ENCODE measurements at places on chromosomes 16 and 17.

DNA sequence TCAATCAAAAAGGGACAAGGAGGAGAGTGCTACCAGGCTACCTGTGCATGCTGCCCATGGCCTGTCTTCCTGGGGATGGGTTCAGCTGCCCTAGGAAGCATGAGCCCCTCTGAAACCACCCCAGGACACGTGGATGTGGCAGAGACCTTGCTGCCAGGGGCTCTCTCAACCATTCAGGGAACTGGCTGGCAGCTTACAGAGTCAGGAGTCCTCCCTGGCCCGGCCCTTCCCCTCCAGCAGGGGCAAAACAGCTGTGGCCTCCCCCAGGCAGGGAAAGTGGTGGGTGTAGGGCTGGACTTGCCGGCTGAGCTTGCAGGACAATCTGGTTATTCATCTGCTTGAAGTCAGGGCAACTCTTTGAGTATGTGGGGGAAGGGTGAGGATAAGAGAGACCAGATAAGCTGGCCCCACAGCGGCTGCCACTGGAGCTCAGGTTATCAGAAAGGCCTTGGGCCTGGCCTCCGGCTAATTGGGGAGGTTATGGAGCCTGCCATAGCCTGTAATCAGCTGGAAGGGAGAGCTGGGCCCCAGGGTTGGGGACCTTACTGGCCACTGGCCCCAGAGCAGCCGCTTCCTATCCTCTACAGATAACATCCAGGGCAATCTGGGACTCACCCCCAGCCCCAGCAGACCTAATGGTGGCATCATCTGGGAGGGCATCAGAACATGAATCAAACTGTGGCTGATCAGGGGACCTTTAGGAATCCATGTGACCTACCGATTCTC is 5.6 kb upstream of the TBX2 start:
- peak; percentile 61 for DNase-seq

DNA sequence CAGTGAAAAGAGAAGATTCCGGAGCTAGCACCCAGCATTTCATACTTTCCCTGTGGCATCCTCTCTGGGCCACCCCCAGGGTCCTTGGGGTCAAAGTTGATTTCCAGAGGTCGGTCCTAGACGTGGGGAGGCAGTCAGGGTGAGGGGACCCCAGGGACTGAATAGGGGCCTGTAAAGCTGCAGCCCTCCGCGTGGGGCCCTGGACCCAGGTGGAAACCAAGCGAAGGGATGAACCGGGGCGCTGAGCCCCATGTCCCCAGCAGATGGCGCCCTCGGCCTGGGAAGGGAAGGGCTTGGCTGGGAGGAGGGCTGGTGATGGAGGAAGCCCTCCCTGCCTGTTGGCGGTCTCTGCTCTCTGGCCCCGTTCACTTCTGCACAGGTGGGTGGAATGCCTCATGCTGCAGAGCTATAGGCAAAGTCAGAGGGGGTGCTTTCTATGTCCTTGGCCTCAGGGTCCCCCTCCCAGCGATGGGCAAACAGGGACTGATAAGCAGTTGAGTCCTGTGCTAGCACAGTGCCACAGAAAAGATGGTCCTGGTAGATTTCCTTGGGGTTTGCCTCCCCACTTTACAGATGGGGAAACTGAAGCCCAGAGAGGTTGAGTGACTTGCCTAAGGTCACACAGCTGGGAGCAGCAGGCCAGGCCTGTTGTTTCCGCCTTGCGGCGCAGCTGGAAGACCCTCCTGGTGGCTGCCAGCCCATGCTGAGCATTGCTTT is 163.4 kb upstream of the CIBAR2 start:
- DNase-seq = peak; percentile 51

GRCh38 chr17:72118335-72119076 is 2.3 kb upstream of the SOX9 start:
- DNase-seq = peak; percentile 91

GRCh38 chr17:60079401-60080243 is 901 bp upstream of the HEATR6 start:
- DNase-seq = peak; percentile 62

- DNase-seq = peak; percentile 84
These were observed 112.1 kb downstream of the BANP start for GRCh38 chr16:88063211-88063773.
